GM12864 (cell line): ENCODE measurements at places on chromosomes 2 and 18.

- no peak for DNase-seq
Observed at GRCh38 chr18:39602131-39602530, 2036.5 kb upstream of the CELF4 start.

DNA sequence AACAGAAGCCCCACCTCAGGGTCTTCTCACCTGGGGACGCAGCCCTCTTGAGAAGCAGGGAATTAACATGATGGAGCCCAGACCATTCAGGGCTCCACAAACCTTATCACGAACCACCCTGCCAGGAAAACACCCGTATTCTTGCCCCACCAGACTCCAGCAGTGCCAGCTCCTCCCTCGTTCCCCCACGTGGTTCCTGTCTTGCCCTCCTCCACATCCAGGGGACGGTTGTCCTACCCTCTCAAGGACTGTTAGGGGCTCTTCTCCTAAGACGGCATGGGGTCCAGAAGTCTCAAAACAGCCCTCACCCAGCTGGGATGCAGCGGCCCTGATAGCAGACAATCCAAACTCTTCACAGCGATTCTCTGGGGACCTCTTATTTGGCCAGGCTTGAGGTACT, 372.2 kb upstream of the HS6ST1 start:
- no peak for DNase-seq

DNA sequence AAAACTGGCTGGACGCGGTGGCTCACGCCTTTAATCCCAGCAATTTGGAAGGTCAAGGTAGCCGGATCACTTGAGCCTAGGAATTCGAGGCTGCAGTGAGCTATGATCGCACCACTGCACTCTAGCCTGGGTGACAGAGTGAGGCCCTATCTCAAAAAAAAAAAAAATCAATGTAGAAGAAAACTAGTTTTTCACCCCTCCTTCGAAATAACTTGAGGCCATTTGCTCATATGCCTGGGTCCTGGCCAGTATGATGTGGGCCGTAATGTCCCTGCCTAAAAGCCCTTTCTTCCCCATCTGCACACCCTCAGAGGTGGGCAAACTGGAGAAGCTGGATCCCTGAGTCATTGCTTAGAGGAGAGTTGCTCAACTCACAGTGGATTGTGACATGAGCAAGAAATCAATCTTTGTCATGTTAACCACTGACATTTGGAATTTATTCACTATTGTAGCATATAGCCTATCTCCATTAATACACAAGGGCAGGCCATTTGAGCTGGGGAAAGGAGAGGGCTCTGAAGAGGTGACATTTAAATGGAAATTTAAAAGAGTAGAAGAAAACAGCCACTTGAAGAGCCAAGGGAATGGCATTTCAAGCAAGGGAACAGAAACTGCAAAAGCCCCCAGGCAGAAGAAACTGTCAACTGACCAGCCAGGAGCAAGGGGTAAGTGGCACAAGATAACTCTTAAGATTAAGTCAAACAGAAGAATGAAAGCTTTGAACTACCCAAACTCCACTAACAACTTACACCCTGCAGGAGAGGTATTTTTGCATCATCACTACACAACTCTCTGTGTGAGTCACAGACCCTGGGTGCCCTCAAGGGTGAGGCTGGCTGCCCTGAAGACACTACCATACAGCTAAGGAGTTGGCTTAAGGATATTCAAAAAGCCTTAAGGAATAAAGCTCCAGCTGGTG, 7.6 kb upstream of the METTL21A start:
- no peak for DNase-seq

- DNase-seq = no peak
Observed at GRCh38 chr2:157789933-157790511, 86.1 kb downstream of the ACVR1 start.

DNA sequence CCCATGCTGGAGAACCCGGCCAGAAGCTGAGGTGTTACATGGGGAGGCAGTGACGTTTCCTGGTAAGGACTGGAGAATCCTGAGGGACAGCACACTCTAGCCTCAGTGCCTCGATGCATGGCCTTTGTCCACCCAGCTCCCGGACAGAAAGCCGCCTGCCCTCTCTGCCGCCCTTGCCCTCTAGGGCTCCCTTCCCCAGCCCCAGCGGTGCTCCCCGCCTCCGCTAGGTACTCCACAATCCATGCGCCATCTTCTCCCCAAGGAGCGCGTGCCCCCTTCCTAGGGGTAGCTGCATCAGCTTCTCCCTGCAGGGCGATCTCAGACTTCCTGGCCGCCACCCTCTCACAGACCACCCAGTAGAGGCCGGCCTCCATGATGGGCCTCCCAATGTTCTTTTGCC, 251.6 kb downstream of the TWIST2 start:
- no peak for DNase-seq

- DNase-seq = no peak
Observed at GRCh38 chr2:33033606-33034081, 86.9 kb downstream of the LTBP1 start.

DNA sequence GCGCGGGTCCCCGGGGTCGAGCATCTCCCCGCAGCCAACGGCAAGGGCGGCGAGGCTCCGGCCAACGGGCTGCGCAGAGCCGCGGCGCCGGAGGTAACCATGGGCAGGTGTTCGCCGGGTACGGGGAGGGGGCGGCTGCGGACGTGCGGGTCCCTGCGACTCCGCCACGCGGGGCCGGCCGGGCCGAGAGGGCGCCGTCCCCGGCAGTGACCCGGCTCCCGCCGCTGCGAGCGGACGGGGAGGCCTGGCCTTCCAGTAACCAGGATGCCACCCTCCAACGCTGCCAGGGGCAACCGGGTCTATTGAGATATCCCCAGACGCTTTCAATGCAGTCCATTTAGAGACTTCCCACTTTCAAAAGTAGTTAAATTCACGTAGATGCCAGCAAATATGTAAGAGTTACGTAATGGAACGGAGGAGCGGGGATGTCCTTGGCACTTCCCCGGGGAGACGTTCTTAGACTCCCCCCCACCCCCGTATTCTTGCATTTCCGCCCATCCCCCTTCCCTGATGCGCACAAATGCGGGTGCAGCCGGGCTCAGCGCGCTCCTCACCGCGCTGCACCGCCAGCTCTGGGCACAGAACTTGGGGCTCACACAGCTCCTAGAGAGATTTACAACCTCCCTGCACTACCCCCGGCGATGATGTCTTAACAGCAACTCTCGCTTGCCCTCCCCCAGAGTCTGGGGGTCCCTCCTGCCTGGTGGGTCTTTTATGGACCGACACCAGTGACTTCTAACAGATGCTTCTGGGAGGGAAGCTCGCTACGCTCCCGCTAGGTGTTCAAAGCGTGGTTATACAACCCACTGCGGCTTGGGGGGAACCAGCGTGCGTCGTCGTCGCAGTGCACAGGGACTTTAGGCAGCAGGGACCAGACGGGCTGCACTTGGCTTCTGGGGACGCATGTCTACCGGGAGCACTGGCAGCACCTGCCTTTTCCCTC, 657 bp downstream of the SGPP2 start:
- no peak for DNase-seq

- no peak for DNase-seq
Observed at GRCh38 chr2:231133365-231134099, 8.7 kb upstream of the HTR2B start.

DNA sequence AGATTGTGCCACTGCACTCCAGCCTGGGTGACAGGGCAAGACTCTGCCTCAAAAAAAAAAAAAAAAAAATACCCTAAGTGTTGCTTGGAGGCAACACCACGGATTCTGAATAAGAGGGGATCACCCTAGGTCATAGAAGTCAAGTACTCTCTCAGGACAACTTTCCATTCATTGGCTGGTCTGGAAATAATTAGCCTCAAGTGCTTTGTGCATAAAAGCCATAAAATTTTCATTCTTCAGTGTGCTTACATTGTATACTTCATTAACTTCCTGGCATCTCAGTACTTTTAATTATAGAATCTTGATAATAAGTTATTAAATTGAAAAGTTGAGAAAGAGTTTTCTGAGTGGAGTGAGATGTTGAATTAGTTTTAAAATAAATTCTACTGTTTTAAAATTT, 876.1 kb upstream of the FAM98A start:
- DNase-seq = no peak

DNA sequence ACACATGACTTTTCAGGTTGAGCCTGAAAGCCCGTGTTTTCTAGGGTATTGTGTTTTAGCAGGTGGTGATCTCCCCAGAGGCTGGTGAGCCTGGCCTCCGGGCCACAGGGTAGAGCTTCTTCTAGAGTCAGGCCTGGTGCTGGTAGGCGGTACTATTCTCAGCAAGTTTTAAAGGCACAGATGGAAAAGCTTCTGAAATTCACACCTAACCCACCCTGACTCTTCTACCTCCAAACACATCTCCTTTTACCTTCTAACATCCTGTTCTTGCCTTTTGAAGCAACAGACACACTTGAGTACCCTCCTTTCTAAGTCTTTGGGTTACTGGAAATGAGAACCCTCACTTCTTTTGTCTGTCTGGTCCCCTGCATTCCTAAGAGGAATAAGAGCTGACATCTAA, 191.1 kb downstream of the SETBP1 start:
- no peak for DNase-seq

DNA sequence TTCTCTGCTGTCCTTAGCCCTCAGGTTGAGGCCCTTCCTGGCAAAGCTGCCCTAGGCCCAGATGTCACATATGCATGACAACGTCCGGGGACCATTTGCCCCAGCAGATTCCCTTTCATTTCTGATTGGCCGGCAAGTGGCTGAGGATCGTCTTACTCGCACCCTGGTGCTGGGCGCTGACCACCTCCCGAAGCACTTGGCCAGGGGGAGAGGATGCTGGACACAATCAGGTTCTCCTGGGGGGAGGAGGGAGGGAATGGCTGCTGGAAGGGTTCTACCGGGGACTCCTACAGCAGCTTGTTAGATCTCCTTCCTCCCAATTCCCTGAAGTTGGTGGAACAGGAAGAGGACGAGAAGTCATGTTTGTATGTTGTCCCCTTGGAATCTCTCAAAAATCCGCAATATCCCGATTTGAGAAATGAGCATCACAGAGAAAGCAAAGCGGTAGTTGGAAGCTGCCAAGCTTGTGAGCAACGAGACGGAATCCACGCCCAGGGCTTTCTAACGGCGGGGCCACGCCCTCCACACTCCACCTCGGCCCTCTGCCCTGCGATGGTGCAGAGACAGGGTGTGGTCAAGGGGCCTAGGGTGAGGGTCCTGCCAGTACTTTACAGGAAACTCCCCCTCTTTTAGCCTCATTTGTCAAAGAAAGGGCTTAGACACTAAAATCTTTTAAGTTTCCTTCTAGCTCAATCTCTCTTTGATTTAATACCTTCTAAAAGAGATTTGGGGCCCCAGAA, 61.8 kb upstream of the YWHAQ start:
- no peak for DNase-seq

DNA sequence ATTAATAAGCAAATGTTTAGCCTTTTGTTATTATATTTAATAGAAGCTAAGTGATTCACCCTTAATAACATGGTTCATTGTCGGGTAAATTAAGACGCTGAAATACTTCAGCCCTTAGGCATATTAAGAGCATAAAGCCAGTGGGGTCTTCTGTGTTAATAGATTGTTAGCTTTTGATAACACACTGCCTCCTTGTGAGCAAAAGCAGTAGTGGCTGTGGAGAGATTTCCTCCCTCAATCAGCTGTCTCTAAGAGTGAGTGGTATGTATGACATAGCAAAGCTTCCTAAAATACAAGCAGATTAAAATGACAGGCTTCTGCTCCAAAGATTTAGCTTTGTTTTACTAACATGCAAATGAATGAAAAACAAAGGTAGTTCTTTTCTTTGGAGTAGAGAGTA, 143.7 kb upstream of the SYT4 start:
- DNase-seq = no peak

GRCh38 chr2:37579192-37579713, 92.2 kb downstream of the CDC42EP3 start:
- DNase-seq = no peak

- DNase-seq = no peak
Observed at GRCh38 chr2:28129955-28130695, 239.6 kb downstream of the BABAM2 start.

DNA sequence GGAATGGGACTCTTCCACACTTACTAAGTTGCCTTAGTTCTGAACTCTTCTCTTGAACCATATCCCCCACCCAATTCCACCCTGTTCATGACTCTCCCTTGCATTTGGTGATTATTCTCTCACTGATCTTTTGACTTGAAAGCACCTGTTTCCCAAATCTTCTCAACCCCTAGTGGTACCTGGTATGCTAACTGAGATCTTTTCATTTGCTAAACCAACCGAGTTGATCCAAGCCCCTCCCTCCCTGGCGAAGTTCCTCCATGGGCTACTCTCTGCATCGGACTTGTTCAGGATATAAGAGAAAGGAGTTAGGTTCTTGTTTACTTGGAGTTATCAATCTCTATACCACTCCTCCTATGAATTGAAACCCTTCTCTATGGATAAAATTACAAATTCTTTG, 593.5 kb downstream of the BCL11A start:
- no peak for DNase-seq

GRCh38 chr2:153068052-153068451, 349.6 kb downstream of the ARL6IP6 start:
- no peak for DNase-seq

GRCh38 chr2:240589850-240590525, 3.5 kb downstream of the CAPN10 start:
- no peak for DNase-seq

- no peak for DNase-seq
Observed at GRCh38 chr18:35508746-35509338, 11.1 kb upstream of the INO80C start.

DNA sequence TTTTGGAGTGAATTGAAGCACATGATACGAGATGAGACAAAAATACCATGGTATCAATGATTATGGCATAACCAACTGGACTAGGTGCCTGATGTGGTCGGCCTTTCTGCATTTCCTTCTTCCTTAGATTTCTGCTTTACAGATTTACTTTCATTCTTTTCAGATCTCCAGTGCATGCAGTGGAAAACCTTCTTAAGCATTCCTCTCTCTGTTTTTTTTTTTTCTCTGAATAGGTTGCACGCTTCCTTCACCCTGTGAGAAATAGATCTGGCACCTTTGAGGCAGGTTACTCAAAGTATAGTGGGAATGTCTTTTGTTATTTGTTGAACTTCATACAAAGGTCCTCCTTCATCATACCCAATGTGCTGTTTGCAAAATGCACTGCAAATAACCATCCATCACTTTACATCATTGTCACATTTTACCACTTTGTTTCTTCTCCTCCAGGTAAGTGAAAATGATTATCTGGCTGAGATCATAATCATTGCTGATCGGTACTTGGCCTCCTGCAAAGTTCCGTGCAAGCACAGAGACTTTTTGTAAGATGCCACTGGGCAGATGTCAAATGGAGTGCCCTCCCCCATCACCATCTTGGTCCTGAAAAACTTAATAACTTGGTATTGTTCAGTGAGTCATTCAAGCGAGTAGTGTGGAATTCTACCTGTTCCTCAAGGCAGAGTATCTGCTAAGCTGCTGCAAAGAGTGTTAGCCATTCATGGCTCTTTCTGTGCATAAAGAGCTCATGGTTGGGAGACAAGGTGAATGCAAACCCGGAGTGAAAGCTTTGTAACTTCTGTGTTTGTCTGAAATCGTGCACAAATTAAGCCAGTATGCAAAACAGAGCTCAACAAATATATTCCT, 30.0 kb upstream of the KLHL14 start:
- DNase-seq = no peak

- DNase-seq = no peak
Observed at GRCh38 chr2:83233326-83233725, 1225.8 kb downstream of the SUCLG1 start.

GRCh38 chr2:42493468-42494354, at the start of gene KCNG3:
Gene KCNG3, minus strand, starts transcription at chr2:42493982. Its CDS starts 481 bp downstream, at chr2:42493501.
- no peak for DNase-seq
